ENCODE measurements at places on chromosomes 5 and 9. TPM values are rescaled to one million over a fixed set of nuclear protein-coding genes. Genes with fewer than 3 reads are reported as not detected.
A peak's percentile ranks its signal among the peaks of the same experiment; 100 is the strongest.

TARS1 gene
- 163 TPM for total RNA-seq

ERCC6L2 gene
- total RNA-seq = 40.5 TPM

LCN10 gene
- total RNA-seq = not detected

STPG3 gene
- total RNA-seq = not detected

ADCY2 gene
- total RNA-seq = 1.5 TPM

RANBP3L gene
- total RNA-seq = not detected

WNK2 gene
- 0.82 TPM for total RNA-seq

FBP2 gene
- 0.28 TPM for total RNA-seq

GRCh38 chr9:130421802-130422276, 22.9 kb upstream of the ASS1 start:
- peaks cover 7% of the 10 kb centered on the region for H3K36me3 ChIP-seq
- H3K27me3 ChIP-seq = peaks cover 7% of the 10 kb centered on the region
- H3K4me1 ChIP-seq = peaks cover 3% of the 10 kb centered on the region
- no peak overlapping the region for H3K27ac ChIP-seq

DNA sequence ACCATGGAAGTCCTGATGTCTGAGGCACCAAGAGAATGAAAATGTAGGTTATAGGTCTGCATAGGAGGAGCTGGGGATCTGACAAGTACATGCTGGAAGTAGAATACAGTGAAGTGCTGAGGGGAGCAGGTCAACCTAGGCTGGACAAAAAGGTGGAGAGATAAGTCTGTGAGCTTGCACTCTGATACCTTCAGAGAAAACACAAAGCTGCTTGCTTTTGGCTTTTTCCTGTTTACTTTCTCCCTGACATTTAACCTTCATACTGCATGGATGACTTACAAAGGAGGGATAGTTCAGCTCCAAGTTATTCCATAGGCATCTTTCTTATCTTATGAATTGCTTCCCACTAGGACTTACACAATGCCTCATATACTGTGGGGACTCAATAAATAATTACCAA, 256.7 kb upstream of the NREP start:
- no peaks in the 10 kb centered on the region for H3K4me1 ChIP-seq
- no peak overlapping the region for H3K4me3 ChIP-seq
- no peaks in the 10 kb centered on the region for H3K36me3 ChIP-seq
- no peak overlapping the region for H3K27ac ChIP-seq
- no peaks in the 10 kb centered on the region for H3K27me3 ChIP-seq

- no peaks in the 10 kb centered on the region for H3K27me3 ChIP-seq
- DNase-seq = no peak
- no peak overlapping the region for H3K4me3 ChIP-seq
- no peak overlapping the region for H3K27ac ChIP-seq
Measured at GRCh38 chr9:74415995-74416394, 81.1 kb upstream of the RORB start.

- H3K27ac ChIP-seq = no peak overlapping the region
- no peaks in the 10 kb centered on the region for H3K36me3 ChIP-seq
- H3K4me3 ChIP-seq = no peak overlapping the region
- DNase-seq = no peak
- no peaks in the 10 kb centered on the region for H3K4me1 ChIP-seq
- H3K27me3 ChIP-seq = no peaks in the 10 kb centered on the region
Measured at GRCh38 chr5:43572357-43572756, 15.5 kb upstream of the PAIP1 start.

GRCh38 chr5:23235246-23235645, 272.2 kb upstream of the PRDM9 start:
- H3K4me1 ChIP-seq = peaks cover 20% of the 10 kb centered on the region
- H3K27me3 ChIP-seq = peaks cover 3% of the 10 kb centered on the region
- H3K27ac ChIP-seq = no peak overlapping the region
- no peak for DNase-seq

DNA sequence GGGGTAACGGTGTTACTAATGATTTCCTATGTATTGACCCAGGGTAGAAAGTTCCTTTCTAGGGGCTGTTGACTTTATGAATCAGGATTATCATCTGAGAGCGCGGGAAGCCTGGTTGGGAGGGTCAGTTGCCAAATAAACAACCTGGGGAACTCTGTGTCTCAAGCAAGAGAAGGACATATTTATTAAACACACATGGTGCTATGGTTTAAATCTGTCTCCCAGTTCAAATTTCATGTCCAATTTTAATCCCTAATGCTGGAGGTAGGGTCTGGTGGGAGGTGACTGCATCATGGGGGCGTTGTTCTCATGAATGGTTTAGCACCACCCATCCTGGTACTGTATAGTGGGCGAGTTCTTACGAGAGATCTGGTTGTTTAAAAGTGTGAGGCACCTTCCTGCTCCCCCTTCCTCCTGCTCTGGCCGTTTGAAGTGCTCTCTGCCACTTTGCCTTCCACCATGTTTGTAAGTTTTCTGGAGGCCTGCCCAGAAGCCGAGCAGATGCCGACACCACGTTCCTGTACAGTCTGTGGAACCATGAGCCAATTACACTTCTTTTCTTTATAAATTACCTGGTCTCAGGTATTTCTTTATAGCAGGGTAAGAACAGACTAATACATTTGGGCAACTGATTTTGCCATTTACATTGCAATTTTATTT, 19.7 kb upstream of the GAS1 start:
- H3K4me1 ChIP-seq = no peaks in the 10 kb centered on the region
- H3K36me3 ChIP-seq = no peaks in the 10 kb centered on the region
- no peak overlapping the region for H3K27ac ChIP-seq
- no peak overlapping the region for H3K4me3 ChIP-seq
- no peak for DNase-seq

DNA sequence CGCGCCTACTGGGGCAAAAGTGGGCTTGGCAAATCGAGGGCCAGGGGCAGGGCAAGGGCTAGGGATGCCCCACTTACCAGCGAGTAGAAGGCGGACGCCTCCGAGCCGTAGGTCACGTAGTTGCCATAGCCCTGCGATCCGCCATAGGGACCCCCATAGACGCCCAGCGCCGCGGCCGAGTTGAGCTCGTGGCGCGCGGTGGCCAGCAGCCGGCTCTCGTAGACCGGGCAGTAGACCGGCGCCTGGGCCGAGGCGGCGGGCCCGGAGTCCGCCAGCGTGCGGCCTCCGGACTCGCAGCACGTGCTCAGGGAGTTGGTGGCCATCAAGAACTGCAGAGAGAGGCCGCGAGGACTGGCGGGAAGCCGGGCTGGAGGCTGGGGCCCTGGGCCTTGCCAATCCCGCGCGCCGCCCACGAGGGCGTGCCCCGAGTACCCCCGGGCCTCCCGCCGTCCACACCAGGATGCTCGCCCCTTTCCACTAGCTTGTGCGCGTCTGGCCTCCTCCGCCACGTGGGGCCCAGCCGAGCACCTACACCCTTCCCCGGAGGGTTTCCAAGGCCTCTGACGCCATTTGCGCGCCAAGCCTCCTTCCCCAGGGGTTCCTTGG, 891 bp downstream of the IRX4 start:
- no peak for DNase-seq
- peaks cover 26% of the 10 kb centered on the region for H3K27me3 ChIP-seq
- no peak overlapping the region for H3K4me3 ChIP-seq
- no peak overlapping the region for H3K27ac ChIP-seq
- H3K4me1 ChIP-seq = peaks cover 10% of the 10 kb centered on the region

DNA sequence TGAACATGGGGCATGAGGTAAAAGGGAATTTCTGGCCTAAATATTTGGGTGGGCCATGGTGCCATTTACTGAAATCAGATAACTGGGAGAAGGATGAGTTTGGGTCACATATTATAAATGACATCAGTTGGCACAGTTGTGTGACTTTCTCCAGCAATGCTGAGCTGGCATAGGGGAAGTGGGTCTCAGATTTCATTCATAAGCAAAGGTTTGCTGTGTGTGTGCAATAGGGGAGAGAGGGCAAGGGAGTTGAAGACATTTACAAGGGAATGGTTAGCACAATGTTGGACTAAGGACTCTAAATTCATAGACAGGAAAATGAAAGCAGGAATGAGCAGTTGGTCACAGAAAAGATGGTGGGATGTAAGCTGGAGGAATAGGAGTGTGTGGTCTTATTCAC, 47.8 kb upstream of the KLF9 start:
- H3K27me3 ChIP-seq = peaks cover 1% of the 10 kb centered on the region
- no peaks in the 10 kb centered on the region for H3K4me1 ChIP-seq
- DNase-seq = no peak
- H3K36me3 ChIP-seq = no peaks in the 10 kb centered on the region

- peaks cover 2% of the 10 kb centered on the region for H3K36me3 ChIP-seq
- no peak for DNase-seq
- peaks cover 16% of the 10 kb centered on the region for H3K4me1 ChIP-seq
- H3K27me3 ChIP-seq = peaks cover 8% of the 10 kb centered on the region
- peak overlapping the region; percentile 56 for H3K4me3 ChIP-seq
- no peak overlapping the region for H3K27ac ChIP-seq
Measured at GRCh38 chr9:129166623-129167557, 11.2 kb downstream of the IER5L start.

- H3K27ac ChIP-seq = no peak overlapping the region
- no peaks in the 10 kb centered on the region for H3K27me3 ChIP-seq
- no peaks in the 10 kb centered on the region for H3K4me1 ChIP-seq
- H3K4me3 ChIP-seq = no peak overlapping the region
Measured at GRCh38 chr9:21608200-21608599, 126.1 kb upstream of the IFNE start.

DNA sequence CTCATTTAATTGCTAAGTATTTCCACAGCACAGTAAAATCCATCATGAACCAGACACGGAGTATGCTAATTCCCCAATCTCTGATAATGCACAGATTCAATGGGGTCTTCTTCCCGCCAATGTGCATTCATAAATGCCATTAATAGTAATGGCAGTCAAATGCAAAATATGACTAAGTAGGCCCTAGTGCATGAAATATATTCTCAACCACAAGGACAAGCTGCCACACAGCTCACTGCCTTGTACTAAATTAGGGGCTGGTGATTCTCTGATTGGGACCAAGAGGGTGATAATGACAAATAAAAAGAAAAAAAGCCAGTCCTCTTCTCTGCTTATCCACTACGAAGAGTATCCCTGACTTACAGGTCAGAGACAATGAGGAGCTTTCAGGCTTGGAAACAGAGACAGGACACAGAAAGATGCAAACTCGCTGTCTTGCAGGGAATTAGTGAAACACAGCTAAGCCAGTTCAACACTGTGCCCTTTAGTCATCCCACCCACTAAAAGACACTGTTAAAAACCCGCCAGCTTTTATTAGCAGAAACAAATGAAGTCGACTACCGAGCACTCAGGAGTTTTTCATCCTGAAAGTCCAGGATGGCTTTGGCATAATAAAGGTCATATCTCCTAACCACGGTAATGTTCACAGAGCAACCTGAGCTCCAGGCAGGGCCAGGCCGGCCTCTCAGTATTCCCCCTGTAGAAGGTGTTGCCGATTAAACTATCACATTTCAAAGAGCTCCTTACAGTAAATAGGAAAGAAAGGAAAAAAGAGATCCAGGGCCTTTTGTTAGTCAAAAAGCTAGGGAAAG, 148.1 kb downstream of the EBF1 start:
- H3K36me3 ChIP-seq = no peaks in the 10 kb centered on the region
- no peak for DNase-seq

GRCh38 chr5:167011196-167011595, 1280.2 kb upstream of the WWC1 start:
- no peak overlapping the region for H3K27ac ChIP-seq
- no peak overlapping the region for H3K4me3 ChIP-seq
- no peaks in the 10 kb centered on the region for H3K36me3 ChIP-seq
- no peak for DNase-seq

- no peak overlapping the region for H3K27ac ChIP-seq
- DNase-seq = no peak
- H3K4me1 ChIP-seq = peaks cover 16% of the 10 kb centered on the region
- H3K27me3 ChIP-seq = peaks cover 12% of the 10 kb centered on the region
Measured at GRCh38 chr9:133910855-133911514, 81.1 kb downstream of the VAV2 start.

DNA sequence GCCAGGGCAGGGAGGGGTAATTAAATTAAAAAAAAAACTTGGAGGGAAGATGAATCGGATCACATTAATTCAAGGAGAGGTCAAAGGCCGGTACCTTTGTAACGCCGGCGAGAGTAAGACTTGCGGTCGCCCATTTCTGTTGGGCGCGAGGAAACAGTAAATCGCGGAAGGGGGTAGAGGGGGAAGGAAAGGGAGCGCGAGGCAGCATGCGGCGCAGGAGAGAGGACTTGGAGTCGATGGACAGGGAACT, 324 bp upstream of the RGMB start:
- peak overlapping the region; percentile 92 for H3K4me3 ChIP-seq
- H3K27ac ChIP-seq = peak overlapping the region; percentile 93
- H3K4me1 ChIP-seq = peaks cover 34% of the 10 kb centered on the region
- H3K36me3 ChIP-seq = peaks cover 10% of the 10 kb centered on the region

DNA sequence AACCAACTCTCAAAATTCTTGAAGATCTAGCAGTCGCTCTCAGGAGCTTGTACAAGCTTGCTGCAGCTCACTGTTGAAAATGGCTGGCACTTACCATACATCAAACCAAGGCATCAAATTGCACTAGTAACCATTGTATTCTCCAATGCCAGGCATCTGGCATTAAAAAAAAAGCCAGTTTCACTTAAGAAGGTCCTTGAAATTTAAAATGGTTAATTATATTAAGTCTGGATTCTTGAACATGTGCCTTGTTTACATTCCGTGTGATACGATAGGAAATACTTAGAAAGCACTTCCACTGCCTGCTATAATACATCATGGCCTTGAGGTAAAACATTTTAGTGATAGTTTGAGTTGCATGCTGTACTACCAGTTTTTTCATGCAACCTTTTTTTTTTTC, 300.7 kb downstream of the KDM4C start:
- H3K4me1 ChIP-seq = peaks cover 8% of the 10 kb centered on the region
- H3K36me3 ChIP-seq = no peaks in the 10 kb centered on the region
- no peak overlapping the region for H3K27ac ChIP-seq
- no peak for DNase-seq

DNA sequence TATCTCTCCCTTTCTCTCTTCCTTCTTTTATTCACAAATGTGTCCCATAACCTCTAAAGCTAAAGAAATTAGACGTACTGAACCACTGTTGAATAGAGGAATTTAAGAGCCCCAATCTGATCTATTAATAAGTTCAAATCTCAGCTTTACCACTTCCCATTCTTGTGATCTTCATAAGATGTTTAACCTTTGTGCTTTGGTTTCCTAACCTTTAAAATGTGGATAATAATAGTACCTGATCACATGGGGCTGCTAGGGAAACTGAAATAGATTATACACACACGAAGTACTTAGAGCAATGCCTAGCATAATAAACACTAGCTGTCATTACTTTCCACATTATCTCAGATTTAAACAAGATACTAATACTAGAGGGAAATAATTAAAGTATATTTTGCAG, 324.3 kb upstream of the SEMA6A start:
- H3K4me3 ChIP-seq = no peak overlapping the region
- no peaks in the 10 kb centered on the region for H3K27me3 ChIP-seq
- no peak for DNase-seq
- H3K27ac ChIP-seq = no peak overlapping the region
- no peaks in the 10 kb centered on the region for H3K4me1 ChIP-seq
- no peaks in the 10 kb centered on the region for H3K36me3 ChIP-seq

DNA sequence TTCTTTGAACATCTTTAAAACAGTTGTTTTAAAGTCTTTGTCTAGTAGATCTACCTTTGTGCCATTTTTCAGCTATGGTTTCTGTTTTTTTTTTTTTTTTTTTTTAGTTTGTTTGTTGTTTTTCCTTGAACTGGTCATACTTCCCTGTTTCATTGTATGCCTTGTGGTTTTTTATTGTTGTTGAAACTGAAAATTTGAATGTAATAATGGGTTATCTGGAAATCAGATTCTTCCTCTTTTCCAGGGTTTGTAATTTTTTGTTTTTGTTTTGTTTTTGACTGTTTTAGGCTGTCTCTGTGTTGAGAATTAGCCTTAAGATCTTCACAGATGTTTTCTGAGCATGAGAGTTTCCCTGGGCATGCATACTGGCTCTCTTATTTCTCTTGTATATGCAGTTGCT, 269.6 kb upstream of the DAP start:
- no peaks in the 10 kb centered on the region for H3K27me3 ChIP-seq
- H3K36me3 ChIP-seq = peaks cover 6% of the 10 kb centered on the region
- H3K4me1 ChIP-seq = no peaks in the 10 kb centered on the region
- H3K4me3 ChIP-seq = no peak overlapping the region

- peaks cover 3% of the 10 kb centered on the region for H3K27me3 ChIP-seq
- no peak for DNase-seq
- no peaks in the 10 kb centered on the region for H3K36me3 ChIP-seq
Measured at GRCh38 chr5:158485047-158485446, 614.7 kb downstream of the EBF1 start.

Data from endothelial cell (in vitro differentiated cells).